ENCODE measurements at places on chromosomes 5 and 9.

DNA sequence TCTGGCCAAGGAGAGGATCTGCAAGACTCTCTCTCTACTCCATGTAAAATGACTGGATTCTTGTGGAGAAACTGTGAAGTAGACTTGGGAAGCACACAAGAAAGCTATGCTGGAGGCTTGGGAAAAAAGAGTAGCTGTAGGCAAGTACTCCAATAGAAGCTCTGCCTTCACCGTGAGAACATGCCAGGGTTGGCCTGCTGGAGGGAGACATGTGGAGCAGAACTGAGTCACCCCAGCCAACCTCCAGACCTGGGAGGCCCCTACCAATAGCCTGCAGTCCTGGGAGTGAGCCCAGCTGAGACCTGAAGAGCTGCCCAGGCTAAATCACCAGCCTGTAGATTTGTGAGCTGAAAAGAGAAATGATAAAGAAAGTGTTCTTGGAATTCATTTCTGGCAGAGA lies 66.6 kb downstream of the DEPDC1B start:
- no peak for DNase-seq

- no peak for DNase-seq
Measured at GRCh38 chr9:125437771-125438221, 176.2 kb downstream of the GAPVD1 start.

DNA sequence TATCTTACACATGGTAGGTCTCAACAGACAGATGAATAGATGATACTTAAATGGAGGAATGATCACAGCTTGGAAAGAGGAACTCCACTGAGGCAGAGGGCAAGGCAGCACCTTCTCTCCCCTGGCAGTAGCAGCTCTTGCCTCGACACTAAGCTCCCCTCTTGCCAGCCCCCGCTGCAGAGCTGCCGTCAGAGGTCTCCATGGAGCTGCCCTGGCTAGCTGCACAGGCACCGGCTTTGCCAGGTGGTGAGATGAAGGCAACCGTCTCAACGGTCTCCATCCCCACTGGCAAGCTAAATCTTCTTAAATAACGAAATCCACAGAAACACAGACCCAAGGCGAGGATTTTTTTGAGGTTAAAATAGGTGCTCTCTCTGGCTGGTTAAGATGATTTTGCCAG lies 81.2 kb downstream of the CRB2 start:
- no peak for DNase-seq

DNA sequence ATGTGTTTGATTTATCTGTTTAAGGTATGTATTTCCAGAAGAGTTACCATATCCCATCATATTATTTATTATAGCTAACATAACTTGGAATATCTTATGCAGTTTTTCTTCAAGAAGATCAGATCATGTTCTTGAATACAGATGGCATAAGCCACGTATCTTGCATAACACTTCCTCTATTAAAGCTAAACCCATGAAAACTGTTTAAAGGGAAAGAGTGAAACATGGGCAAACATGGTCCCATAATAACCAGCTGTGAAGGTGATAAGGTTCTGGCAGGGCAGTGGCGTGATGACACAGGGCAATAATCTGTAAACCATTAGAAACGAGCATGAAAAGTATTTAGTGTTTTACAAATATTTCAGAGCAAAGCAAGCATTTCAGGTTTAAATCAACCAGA lies 34.2 kb downstream of the EFNA5 start:
- no peak for DNase-seq

DNA sequence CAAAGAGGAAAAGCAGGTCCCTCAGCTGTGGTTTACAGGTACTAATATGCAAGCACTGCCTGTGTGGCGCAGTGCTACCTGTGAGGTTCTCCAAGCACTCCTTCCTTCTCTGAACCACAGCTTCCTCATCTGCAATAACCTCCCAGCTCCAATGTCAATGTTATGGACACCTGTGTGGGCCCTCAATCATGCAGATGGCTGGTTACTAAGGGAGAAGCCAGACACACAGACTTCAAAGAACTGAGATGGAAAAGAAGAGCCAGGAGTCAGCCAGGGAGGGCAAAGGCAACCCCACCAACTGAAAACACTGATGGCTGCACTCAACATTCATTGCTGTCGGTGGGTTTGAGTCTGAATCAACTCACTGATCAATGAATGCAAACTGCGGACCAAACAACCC lies 77.7 kb downstream of the NR6A1 start:
- DNase-seq, result no peak

- no peak for DNase-seq
Measured at GRCh38 chr5:77181173-77181572, 29.3 kb upstream of the PDE8B start.

GRCh38 chr9:114968671-114969070 lies 38.3 kb upstream of the TNFSF8 start:
- DNase-seq, result peak; percentile 29

DNA sequence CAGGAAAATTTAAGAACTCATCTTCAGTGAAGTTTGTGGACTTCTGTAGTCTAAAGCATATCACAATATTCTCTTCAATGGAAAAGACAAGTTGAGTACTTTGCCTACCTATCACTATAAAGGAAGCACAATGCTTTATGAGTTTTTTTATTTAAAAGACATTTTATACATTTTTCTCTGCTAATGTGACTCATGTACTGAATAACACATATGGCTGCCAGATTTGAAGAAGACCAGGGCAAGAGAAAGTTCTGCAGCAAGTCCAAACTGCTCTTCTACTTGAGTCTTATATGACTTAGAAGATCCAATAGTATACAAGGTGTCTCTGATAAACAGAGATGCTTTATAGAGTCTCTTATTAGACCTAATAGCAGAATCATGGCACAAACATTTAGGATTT lies 978.4 kb downstream of the TLE4 start:
- no peak for DNase-seq

DNA sequence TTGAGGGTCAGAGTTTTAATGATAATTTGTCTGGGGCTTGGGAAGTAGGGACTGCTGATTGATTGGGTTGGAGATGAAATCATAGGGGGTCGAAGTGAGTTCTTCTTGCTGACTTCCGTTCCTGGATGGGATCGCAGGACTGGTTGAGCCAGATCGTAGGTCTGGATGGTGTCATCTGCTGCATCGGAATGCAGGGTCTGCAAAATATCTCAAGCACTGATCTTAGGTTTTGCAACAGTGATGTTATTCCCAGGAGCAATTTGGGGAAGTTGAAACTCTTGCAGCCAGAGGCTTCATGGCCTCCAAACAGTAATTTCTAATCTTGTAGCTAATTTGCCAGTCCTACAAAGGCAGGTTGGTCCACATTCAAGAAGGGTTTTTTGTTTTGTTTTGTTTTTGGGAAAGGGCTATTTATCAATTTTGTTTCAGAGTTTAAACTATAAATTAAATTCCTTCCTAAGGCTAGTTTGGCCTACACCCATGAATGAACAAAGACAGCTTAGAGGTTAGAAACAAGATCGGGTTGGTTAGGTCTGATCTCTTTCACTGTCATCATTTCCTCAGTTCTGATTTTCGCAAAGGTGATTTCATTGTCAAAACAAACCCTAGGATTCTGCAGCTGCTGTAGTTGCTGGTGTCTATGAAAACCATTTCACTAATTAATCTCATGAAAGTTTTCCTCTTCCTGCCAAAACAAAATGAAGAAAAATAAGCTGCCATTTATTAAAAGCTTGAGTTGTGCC lies 388.0 kb downstream of the TMEM232 start:
- DNase-seq, result no peak

- no peak for DNase-seq
Measured at GRCh38 chr5:40360685-40361084, 319.0 kb upstream of the PTGER4 start.

GRCh38 chr5:133253070-133253469 lies 201.3 kb downstream of the HSPA4 start:
- DNase-seq, result no peak

- no peak for DNase-seq
Measured at GRCh38 chr5:4880304-4880741, 259.8 kb upstream of the ADAMTS16 start.

GRCh38 chr5:43569236-43569746 lies 12.4 kb upstream of the PAIP1 start:
- DNase-seq, result no peak

DNA sequence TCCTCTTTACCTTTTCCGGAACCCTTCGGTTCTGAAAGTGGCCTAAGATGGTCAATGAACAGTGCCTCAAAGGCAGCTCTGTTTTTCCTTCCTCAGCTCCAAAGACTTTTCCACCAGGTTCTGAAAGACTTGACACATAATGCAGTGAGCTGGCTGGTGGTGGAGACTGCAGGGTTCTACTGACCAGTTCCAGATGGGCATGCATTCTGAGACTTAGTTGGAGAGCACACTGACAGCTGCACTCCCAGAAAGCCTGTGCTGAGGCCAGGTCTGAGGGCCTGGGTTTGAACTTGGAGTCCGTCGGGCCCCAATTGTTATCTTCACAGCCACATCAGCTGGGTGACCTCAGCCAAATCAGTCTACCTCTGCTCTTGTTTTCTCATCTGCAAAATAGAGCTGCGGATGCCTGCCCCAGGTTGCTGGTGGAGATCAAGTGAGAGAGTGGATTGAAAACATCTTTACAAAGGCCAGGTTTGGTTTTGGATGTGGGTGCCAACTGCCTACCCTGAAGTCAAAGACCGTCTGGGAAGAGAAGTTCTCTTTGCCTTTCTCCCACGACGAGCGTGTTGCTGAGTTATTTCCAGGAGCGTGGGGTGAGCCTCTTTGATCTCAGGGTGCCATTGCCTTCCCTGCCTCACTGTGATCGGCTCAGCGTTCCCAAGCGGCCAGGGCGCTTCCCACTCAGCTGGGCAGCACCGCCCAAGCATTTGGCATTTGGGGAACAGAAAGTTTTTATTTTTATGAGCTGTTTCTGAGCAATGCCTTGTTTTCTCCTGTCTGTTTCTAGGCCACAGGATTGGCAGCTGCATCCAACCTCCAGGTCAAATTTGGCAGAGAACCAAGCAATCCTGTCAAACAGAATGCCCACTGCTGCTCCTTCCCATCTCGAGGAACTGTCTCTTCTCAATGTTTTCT lies 54.9 kb downstream of the RAD23B start:
- DNase-seq, result no peak

- DNase-seq, result no peak
Measured at GRCh38 chr9:99569840-99570239, 251.8 kb upstream of the NR4A3 start.

GRCh38 chr5:65668696-65669095 lies 43.9 kb downstream of the SHLD3 start:
- no peak for DNase-seq

GRCh38 chr5:143228597-143229293 lies 174.7 kb downstream of the NR3C1 start:
- no peak for DNase-seq

DNA sequence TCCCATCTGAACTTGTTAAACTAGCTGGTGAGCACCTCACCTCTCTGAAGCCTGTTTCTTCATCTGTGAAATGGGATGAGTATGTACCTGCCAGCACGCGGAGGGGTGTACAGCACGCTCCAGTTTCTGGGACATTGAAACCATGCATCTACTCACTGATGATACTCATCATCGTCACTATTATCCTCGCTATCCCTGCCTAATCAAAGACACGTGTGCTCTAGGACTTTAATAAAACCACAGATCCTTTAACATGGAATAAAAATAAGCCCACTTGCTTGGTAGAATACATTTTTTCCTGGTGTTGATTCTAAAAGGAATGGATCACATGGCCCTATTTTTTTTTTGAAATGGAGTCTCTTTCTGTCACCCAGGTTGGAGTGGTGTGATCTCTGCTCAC lies 37.3 kb upstream of the POMT1 start:
- DNase-seq, result no peak

DNA sequence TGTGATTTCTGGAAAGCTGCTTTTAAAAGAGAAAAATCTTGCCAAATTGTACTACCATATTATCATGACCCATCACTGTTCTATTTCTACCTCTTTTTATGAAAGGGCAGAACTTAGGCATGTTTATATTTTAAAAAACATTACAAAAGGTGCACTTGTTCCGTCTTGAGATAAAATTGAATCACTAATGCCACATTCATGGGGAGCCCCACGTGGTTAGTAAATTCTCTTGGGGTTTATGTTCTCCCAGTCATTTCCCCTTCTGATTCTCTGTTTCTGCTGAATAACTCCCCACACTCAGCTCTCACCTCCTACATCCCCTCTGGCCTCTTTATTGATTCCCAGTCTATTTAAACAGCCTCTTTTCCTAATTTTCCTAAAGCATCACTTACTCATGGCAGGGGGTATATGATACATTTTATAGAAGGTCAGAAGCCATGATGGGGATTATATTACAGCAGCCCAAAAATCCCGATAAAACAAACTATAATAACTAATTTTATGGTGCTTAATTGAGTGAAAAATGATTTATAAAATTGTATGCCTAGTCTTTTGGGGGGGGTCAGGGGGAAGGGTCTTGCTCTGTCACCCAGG lies 19.7 kb upstream of the VLDLR start:
- DNase-seq, result no peak

GRCh38 chr9:21504894-21505293 lies 22.8 kb upstream of the IFNE start:
- DNase-seq, result no peak

DNA sequence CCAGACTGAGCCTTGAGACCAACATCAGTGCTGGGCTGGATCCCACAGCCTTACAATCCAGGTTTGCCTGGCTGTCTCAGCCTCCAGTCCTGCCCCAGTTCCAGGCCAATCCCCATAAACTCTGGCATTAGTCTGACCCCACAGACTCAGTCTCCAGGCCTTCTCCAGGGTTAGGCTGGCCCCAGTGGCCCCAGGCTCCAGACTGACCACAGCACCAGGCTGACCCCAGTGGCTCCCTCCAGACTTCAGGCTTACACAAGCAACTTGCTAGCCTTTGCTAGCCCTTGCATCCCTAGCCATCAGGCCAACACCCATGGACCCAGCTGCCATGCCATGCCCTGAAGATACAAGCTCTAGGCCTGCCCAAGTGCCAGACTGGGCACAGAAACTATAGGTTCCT lies 1326.0 kb upstream of the C9orf72 start:
- no peak for DNase-seq

- DNase-seq, result no peak
Measured at GRCh38 chr9:17623965-17624364, 45.1 kb downstream of the SH3GL2 start.

- no peak for DNase-seq
Measured at GRCh38 chr9:89872913-89873707, 268.3 kb downstream of the GADD45G start.

DNA sequence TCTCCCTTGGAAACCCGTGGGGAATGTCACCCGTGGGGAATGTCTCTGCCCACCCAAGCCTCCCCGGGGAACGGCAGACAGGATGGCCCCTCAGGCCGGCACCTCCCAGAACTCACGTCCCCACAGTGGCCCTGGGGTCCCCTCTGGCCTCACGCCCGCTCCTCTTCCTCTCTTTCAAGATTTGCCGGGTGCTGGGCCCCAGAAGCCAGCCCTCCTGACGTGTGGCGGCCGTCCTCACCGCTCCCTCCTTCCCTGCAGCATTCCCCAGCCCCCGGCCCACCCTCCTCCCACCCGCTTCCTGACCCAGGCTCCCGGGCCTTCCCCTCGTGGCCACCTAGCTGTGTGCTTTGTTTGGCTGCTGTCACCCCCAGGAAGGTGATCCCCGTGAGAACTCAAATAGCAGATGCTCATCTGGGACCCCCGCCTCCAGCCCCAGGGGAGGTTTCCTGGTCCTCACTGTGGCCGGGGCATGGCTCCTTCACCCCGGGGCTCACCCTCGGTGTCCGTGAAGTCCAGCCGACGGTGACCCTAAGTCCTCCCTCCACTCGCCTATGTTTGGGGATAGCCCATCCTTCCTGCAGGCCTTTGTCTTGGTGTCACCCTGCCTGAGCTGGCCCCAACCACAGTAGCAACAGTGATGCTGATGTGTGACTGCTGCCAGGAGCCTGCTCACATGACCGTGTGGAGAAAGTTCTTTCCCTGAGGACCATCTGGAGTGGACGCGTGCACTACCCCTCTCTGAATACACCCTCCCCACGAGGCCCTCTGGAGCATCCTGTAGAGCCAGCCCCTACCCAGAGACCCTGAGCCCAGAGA lies 163.3 kb upstream of the IER5L start:
- DNase-seq, result no peak

- DNase-seq, result peak; percentile 52
Measured at GRCh38 chr5:125411071-125411743, 664.8 kb upstream of the ZNF608 start.
